Right ventricle myocardium superior (tissue), 1 donor: ENCODE measurements at places on chromosomes 11 and 22. TPM values are rescaled to one million over a fixed set of nuclear protein-coding genes. Genes with fewer than 3 reads are reported as not detected.

- DNase-seq = no peak
Observed at GRCh38 chr22:17229991-17230630, 10.9 kb upstream of the ADA2 start.

- DNase-seq = no peak
Observed at GRCh38 chr11:95727620-95728019, 62.0 kb downstream of the FAM76B start.

GRCh38 chr11:130858215-130858614 lies 58.1 kb downstream of the SNX19 start:
- no peak for DNase-seq

GRCh38 chr11:92967867-92968266 lies 1.6 kb upstream of the MTNR1B start:
- DNase-seq = no peak

GRCh38 chr22:19832476-19833108 lies 22.1 kb downstream of the GNB1L start:
- DNase-seq = no peak

GRCh38 chr11:109338131-109338530 lies 83.9 kb upstream of the C11orf87 start:
- no peak for DNase-seq

DNA sequence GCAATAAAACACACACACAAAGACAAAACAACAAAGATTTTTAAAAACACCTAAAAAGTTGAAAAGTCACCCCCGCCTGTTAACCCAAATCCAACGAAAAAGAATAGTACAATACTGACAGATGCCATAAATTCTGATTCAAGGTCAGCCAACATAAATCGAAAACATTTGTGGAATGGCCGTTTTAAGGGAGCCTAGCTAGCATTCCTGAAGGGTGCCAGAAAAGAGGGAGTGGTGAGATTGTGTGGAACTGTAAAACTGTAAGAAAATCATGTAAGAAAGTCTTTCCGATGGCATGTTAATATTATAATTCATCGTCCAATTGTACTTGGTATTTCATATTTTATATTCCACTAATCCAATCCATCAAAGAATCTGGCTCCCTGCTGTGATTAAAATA lies 75.1 kb downstream of the RAB38 start:
- DNase-seq = no peak

- no peak for DNase-seq
Observed at GRCh38 chr11:64027651-64028397, 7.9 kb upstream of the FLRT1 start.

- no peak for DNase-seq
Observed at GRCh38 chr11:44774731-44775130, 48.0 kb downstream of the TSPAN18 start.

DNA sequence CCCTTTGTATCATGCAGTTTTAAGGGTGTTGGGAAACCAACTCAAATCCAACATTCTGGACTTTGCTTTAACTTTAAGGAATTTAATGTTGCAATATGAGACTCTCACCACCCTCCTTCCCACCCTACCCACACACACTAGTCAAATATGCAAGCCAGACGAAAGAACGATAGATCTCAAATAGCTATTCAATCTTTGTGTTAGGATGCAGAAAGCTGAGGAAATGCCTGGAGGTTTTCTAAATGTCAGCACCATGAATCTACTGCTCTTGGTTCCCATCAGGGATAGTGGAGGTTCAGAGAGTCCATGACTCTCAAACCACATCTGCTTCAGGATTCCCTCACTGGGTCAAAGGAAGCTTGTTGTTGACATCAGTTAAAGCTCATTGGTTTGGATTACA lies 33.7 kb downstream of the EXPH5 start:
- no peak for DNase-seq

DNA sequence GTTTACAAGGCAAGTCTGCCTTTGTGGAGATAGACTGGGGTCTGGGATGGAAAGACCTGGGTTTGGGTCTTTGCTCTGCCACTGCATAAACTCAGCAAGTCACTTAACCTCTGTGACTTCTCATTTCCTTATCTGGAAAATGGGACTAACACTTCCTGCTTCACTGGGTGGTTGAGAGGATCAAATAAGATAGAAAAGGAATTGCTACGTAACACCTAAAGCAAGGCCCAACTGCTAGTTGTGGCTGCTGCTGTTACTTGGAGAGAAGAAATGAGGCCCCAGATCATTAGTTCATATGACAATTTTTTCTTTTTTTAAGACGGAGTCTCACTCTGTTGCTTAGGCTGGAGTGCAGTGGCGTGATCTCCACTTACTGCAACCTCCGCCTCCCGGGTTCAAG lies 5.9 kb downstream of the PTPRJ start:
- no peak for DNase-seq

DNA sequence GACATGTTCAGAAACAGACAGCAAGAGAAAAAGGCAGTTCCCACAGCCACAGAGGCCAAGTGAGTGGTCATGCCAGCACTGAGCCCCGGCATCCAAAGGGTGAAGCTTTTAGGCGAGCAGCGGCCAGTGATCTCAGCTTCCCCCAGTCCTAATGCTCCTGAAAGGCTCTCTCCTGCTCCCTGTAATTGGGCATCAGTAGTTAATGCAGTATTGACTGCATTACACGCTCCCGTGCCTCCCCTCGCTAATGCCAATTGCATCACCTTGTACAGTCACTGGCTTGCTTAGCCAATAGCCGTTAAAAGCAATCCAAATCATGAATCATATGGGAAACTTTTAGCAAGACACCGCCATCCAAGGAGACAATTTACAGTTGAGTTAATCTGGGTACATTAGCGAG lies 4.9 kb downstream of the LMO1 start:
- DNase-seq = no peak

DNA sequence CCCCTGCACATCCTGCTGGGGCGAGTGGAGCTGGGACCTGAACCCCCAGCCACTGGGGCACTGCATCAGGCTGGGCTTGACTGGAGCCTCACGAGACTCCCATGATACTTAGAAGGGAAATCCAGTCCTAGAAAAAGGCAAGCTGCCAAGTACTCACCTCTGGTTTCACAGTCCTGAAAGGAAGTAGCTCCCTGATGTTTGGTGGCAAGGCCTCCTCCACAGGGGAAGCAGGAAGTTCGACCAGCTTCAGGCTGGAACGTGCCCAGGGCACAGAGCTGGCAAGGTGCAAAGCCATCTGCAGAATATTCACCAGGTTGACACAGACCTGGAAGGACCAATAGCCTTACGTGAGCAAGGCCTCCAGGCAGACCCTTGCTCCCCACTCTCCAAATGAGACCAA lies 26.8 kb upstream of the NRIP3 start:
- no peak for DNase-seq

DNA sequence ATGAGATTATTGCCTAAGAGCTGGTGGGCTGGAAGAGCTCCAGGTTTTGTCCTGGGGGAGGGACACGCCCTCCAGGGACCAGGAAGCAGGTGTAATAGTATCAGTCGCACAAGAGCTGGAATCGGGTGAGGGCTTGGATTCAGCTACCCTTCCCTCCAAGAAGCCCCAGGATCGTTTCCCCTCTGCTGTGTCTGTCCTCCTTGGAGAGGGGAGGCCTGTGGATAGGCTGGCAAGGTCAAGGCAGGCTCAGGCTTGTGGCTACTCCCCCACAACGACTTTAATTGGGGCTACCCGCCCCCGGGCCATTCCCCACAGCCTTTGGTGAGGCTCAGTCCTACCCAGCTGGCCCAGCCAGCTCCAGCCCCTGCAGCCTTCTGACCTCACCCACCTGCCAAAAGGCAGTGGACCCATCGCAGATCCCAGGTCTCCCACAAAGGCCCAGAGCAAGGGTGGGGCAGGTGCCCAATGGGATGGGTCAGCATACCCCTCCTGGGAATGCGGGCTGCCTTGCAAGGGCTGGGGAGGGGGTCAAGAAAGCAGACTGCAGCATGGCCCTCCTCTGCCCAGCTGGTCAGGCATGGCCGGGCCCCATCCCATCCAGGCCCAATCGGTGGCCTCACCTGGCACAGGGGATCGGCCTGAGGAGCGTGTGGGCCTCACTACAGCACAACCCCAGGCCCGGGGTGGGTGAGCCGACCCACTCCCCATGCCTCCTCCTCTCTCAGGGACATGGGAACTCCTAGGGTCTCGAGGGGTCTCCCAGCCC lies 1.0 kb downstream of the CTSD start:
- DNase-seq = no peak

Gene SLC29A2
- total RNA-seq = 16.3 TPM

Gene API5
- 36.2 TPM for total RNA-seq

Gene SEPTIN3
- 0.08 TPM for total RNA-seq
